ENCODE measurements at places on chromosomes 2 and 18.

GRCh38 chr2:218659988-218660358, 490 bp downstream of the BCS1L start:
- no peak for DNase-seq

- DNase-seq = peak; percentile 13
Observed at GRCh38 chr2:94984964-94985575, 40.4 kb upstream of the MAL start.

GRCh38 chr2:5720426-5720825, 28.2 kb downstream of the SOX11 start:
- no peak for DNase-seq

DNA sequence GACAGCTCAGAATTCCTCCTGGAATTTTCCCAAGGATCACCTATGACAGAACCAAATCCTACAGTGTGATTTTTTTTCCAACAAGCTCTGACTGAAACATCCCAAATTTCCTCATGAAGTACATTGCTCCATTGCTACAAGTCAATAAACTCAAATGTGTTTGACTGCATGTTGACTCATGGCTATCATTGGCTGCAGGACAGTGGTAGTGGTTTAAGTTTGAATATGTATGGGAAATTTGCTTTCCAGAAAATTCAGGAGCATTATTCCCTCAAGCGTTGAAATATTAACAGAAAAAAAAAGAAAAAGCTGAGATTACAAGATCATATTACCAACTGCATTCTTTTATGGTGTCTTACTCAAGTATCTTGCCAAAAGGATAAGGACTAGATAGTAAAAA, 402.8 kb upstream of the DSEL start:
- DNase-seq = no peak

DNA sequence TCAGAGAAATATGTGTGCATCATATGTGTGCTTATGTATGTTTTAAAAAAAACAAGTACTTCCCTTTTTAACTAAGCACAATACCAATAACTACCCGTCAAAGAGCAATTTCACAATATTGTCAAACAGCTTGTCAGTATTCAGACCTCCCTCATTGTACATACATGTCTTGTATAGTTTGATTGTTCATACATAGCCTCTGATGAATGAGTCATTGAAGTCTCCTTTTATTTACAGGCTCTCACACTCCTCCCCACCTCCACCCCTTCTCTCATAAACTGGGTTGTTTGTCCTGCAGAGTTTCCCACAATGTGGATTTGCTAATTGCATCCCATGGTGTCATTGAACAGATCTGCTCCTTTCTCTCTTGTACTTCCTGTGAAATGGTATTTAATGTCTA, 132.8 kb upstream of the L3MBTL4 start:
- DNase-seq = no peak
